Sigmoid colon (tissue), 7 donors: ENCODE measurements at places on chromosomes 3 and 15. TPM values are rescaled to one million over a fixed set of nuclear protein-coding genes. Genes with fewer than 3 reads are reported as not detected.

DNA sequence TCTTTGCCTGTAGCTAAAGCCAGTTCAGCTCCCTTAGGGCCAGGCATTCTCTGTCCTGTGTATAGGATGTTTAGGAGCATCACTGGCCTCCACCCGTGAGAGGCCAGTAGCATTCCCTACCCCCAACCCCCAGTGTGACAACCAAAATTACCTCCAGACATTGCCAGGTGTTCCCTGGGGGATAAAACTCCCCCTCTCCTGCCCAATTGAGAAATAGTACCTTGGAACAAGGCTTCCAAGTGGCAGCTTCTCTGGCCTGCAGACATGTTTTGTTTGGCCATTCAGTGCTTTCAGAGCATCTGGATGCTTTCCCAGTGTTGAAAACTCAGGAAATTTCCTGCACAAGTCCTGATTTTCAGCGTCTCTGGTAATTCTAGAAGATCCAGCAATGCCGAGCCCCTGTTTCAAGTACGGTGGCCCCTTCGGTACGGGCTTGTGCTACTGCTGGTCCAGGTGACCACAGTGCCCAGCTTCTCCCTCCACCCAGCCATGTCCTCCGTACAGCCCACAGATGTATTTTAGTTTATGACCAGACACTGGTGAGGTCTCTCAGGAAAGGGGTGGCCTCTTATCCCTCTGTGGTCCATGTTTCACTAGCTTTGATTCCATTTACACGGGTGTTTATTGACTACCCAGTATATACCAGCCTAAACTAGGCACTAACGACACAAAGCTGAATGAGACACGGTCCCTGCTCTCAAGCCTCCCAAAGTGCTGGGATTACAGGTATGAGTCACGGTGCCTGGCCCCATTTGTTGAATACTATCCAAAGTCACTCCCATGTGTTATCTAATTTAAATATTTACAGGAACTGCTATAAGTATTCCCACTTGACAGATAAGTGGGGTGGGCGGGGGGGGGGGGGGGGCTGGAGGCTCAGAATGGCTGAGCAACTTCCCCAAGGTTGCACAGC, 125.4 kb upstream of the RAD18 start:
- no peak for DNase-seq

DNA sequence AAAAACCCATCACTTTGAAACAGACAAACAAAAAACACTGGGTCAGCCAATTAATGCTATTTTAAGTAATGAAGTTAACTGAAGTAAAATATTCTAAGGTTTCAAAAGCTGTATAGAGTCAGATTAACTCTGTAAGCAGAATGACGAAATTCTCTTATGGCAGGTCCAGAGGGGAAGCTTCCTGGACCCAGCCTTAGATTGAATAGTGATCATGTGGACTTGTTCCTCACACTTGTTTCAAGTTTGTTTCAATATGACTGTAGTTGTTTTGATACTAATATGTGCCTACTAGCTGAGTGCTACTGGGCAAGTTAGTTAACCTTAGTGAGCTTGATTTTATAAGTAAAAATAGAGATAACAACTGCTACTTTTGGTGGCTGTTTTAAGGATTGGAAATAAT, 32.6 kb downstream of the PLS1 start:
- DNase-seq = no peak

GRCh38 chr15:52336529-52336928, 40.9 kb upstream of the MYO5C start:
- no peak for DNase-seq

DNA sequence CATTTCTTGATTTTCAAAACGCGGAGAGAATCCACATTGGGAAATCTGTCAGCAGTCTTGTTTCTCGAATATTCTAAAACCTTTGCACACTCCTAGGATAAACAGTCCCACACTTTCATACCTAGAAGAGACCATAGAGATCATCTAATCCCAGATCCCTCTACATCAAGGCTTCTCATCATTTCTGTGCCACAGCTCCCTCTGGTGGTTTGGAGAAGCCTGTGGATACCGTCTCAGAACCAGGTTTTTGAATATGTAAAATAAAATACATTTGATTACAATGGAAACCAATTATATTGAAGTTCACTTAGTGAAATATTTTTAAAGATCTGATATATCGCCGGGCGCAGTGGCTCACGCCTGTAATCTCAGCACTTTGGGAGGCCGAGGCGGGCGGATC, 211.9 kb upstream of the GOLGA6L4 start:
- DNase-seq = no peak

DNA sequence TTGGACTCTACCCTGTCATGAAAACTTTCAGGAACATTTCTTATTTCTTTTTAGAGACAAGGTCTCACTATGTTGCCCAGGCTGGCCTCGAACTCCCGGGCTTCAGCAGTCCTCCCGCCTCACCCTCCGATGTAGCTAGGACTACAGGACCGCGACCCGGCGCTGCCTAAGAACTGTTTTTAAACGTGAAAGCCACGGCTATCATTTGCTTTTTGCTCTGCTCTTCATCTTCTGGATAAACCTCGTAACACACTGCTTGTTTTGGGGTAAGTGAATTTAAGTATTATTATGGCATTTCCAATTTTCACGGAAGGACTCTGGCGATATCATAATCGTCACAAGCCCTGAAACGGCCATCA, 14.3 kb upstream of the CCNL1 start:
- peak; percentile 71 for DNase-seq

DNA sequence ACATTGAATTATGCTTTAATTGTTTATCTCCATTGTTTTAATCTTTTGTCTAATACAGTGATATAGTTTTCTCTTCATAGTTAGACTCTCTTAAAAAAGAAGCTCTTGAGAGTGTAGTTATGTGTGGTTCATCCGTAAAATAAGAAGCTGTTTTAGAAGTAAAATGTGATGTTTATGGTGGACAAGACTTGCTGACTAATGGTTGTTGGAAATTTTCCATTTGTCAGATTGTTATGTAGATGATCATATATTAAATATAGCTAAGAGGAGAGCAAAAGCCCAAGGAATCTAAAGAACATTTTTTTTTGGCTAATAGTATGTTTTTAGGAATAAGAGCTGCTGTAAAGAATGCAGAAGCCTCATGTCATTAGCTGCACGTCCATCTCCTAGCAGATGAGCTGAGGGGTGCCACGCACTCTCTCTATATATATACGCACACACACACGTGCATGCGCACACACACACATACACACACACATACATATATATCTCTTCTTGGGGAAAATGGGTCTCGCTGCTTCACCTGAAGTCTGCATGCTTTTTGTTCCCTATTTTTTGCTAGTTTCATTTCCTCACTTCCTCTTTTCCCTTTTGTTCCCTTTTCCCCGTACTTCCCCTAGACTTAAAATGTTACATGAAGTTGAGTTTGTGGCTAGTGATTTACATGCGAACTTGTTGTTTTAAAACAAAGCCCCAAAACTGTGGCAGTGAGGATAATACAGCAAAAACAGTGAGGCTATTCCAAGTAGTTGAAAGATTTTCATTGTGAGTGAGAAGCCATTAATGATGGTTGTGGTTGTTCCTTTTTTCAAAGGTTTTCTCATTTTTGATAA, 107.8 kb downstream of the MBNL1 start:
- no peak for DNase-seq

GRCh38 chr3:60309539-60310268, 941.5 kb downstream of the FHIT start:
- no peak for DNase-seq

GRCh38 chr3:30443756-30444673, 162.4 kb upstream of the TGFBR2 start:
- no peak for DNase-seq

Gene RLBP1
- not detected for total RNA-seq
